T-helper 2 cell (primary cell): ENCODE measurements at places on chromosomes 11 and 22.

- peak; percentile 60 for DNase-seq
Measured at GRCh38 chr11:75351791-75352587, 528 bp upstream of the ARRB1 start.

DNA sequence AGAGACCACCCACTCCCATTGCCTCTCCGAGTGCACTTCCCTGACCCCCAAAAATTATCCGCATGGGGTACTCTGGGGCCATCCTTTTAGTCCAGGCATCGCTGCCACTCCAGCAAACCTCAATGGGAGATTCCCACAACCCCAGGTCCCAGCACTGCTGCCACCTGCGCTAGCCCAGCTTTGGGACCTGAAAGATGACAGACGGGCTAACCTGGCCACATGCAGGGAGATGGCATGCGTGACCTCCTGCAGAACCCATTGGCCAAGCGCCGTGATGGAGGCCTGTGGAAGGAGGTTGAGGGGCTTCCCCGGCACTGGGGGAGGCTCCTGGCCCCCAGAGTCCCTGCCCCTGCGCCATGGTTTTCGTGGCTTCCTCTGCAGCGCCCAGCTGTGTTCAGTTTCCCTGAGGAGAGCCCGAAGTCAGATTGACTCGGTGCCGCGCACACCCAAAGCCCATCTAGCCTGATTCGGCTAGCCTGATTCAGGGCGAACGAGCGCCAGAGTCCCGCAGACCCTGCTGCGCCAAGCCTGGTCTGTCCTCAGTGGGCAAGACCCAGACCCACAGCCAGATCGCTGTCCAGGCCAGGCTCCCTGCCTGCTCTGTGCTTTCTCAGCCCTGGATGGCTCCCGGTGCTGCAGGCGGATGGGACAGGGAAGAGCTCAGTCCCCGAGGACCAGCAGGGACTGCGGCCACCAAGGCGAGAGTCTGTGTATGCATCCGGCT lies 751 bp upstream of the WNT7B start:
- DNase-seq: no peak

- no peak for DNase-seq
Measured at GRCh38 chr11:27596802-27597201, 90.2 kb upstream of the LIN7C start.

DNA sequence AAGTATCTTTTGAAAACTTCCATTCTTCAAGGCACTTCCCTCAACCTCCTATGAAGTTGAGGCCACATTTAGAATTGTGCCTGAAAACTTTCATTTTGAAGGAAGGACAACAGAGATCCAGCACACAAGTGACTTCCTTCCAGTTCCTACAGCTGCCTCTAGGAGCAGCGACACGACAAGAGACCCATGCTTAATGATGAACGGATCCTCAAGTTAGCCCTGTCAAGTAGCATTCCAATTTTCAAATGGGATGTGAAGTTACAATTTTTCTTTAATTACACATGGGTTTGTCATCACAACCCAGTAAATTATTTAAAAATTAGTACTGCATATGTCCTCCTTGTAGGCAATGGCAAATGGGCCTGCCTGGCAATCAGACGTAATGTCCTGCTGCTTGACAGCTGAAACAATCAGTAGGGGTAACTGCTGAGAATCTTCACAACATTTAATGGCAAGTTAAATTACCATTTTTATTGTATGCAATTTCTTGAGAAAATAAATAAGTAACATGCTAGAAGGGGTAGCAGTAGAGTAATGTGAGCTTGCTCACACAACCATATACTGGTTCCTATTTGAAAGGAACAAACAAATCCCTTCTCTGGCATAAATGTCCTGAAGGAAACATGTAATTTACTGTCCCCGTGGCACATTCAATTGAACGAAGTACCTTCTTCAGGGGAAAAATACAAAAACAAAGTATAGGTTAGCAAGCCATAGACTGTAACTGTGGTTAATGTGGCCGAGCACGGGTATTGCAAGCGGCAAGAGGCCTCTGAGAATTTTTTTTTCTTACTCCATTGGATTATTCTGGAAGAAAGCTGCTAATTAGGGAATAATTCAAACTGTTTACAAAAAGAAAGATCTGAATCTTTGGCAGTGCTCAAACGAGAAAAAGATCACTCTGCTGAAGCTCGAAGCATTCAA lies 288.3 kb downstream of the CADM1 start:
- peak; percentile 39 for DNase-seq
